Caudate nucleus (tissue), 63 donors: ENCODE measurements at places on chromosomes 2 and 18.
A peak's percentile ranks its signal among the peaks of the same experiment; 100 is the strongest.

GRCh38 chr18:79766308-79766707, 31.4 kb upstream of the KCNG2 start:
- DNase-seq, result peak; percentile 27

- no peak for DNase-seq
Measured at GRCh38 chr2:131493199-131493968, 1.2 kb upstream of the MZT2A start.

GRCh38 chr2:40317761-40318160, 134.1 kb downstream of the SLC8A1 start:
- DNase-seq, result no peak

DNA sequence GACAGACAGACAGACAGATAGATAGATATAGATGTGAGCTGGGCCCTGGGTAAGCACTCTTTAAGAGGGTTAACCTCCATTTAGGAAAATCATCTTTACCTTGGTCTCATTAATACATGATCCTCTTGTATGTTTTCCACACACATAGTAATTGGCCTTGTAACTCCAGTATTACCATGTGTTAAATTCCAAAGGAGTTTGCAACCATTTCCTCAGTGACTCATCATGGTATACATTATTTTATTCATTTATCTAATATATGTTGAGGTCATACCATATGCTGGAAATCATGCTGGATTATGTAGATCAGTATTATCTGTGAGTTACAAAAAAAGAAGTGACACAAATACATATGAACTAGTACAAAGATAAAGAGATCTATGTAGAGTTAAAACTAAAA, 504.3 kb downstream of the DCC start:
- DNase-seq, result no peak

DNA sequence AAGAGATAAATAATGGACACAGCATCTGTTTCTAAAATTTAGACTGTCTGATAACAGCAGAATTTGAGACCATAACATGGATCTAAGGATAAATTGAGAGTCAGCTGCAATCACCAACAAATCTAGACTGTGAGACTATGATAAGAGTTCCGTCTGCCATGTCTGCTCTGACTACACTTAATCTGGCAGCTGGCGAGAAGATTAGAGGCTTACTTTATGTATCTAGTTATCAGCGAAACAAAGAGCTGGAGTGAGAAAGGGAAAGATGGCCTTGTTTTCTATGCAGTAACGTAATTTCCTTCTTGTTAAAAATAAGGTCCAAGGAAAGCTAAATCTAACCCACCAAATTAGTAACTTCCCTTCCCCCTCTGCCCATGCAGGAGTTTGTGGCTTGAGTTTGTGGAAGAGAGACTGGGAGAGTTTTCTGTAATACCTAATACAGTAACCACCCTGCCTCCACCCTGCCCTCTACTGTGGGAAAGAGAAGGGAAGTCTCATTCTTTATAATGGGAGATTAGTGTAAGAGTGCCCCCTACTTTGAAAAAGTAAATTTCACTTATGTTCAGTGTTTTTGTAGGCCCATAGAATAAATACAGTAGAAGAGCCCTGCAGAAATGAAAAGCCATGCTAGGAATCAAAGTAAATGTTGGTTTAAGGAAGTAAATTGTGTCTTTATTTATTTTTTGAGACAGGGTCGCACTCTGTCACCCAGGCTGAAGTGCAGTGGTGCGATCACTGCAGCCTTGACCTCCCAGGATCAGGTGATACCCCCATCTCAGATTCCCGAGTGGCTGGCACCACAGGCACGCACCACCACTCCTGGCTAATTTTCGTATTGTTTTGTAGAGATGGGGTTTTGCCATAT, 27.5 kb downstream of the EML4 start:
- no peak for DNase-seq

DNA sequence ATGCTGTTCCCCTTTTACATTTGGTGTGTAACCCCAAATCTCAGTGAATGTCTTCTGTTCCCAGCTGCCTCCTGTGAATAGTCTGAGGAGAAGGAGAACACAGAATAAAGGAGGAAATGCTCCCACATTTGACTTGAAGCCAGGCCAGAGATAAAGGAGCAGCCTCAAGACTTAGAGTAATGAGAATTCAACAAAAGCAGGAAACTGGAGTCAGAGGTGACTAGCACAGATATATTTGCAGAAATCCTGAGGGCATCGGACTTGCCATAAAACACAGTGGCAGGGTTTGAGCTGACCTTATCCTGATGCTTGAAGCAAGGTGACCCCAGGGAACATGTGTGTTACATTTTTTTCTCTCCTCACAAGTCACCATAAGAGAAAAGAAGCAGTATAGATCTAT, 291.4 kb upstream of the RND3 start:
- no peak for DNase-seq

DNA sequence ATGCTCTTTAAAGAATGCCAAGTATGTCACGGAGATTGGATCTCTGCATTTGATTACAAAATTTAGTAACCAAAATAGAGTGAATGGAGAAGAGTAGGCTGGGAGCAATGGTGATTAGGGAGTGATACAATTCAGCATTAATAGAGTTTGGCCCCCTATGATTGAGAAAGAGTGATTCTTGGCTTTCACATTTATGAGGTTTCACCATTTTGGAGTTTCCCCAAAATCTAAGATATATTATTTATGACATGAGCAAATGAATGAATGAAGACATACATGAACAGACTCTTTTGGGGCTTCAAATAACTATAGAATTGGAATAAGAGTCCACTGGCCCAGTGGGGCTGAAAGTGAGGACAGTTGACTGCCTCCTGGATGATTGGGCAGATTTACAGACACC, 255.2 kb downstream of the LPIN1 start:
- DNase-seq, result no peak
